NCI-H2171 treated with DMSO at 0.1 percent for 48 hours (cell line): ENCODE measurements at places on chromosomes 16 and 17.
A peak's percentile ranks its signal among the peaks of the same experiment; 100 is the strongest.

- DNase-seq = no peak
Measured at GRCh38 chr17:75950421-75950820, 9.6 kb upstream of the FBF1 start.

DNA sequence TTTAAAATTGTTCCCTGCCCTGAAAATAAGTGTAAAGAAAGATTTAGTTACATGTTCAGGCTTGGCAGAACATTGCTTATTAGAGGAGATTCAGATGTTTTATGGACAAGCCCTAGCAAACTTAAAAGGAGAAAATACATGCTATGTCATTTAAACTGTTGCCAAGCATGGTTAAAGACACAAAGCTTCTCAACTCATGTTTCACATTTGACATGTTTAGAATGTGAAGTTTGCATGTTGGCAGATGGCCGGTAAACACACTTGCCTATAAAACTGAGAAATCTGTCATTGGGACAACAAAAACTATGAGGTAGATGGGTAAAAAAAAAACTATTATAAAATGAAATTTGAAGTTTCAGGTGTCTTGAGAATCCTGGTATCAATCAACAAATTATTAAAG, 5.8 kb downstream of the KRTAP29-1 start:
- no peak for DNase-seq

DNA sequence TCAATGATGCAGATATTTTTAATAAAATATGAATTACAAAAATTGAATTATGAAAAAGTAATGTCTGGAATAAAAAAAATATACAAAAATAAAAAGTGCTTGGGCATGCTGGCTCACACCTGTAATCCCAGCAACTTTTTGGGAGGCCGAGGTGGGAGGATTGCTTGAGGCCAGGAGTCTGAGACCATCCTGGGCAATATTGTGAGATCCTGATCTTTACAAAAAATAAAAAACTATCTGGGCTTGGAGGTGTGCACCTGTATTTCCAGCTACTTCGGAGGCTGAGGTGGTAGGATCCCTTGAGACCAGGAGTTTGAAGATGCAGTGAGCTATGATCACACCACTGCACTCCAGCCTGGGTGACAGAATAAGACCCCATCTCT, 141.8 kb downstream of the NPIPB5 start:
- no peak for DNase-seq

- DNase-seq = peak; percentile 22
Measured at GRCh38 chr17:37118366-37119137, 169.8 kb downstream of the AATF start.

GRCh38 chr16:27449434-27450195, 47.6 kb downstream of the IL21R start:
- DNase-seq = no peak

GRCh38 chr17:72978593-72979218, 113.8 kb downstream of the SLC39A11 start:
- DNase-seq = no peak

GRCh38 chr17:82822281-82822680, 17.5 kb downstream of the ZNF750 start:
- DNase-seq = no peak

DNA sequence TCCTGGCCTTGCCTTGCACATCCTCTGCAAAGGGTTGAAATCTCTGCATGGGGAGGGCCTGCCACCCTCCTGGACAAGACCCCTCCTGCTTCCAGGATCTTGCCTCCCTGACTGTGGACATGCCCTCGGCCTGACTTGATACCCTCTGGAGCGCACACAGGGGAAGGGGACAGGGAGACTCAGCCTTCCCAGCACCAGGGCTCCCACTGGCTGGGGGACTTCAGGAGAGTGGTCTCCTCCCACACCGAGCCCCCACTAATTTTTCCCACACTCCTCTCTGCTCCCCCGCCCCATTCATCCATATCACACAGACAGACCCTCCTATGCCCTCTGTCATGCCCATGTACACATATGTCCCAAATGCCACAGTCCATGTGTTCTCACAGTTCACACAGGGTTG, 14.3 kb downstream of the SGCA start:
- no peak for DNase-seq

DNA sequence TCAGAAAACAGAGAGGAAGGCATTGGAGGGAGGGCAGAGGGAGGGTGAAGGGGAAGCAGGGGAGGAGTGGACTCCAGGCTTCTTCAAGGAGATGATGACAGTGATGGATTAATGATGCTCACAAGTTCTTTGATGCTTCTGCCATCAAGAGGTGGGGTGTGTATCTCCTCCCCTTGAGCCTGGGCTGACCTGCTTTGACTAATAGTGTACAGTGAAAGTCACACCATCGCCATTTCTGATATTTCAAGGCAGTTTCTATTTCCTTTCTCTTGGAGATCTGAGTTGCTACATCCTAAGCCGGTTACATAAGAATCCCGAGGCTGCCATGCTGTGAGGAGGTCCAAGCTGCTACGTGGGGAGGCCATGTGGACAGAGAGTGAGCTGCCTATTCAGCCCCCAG, 312.5 kb downstream of the MAF start:
- no peak for DNase-seq
